LHCN-M2 (cell line): ENCODE measurements at places on chromosomes 1 and 21.
A peak's percentile ranks its signal among the peaks of the same experiment; 100 is the strongest.

DNA sequence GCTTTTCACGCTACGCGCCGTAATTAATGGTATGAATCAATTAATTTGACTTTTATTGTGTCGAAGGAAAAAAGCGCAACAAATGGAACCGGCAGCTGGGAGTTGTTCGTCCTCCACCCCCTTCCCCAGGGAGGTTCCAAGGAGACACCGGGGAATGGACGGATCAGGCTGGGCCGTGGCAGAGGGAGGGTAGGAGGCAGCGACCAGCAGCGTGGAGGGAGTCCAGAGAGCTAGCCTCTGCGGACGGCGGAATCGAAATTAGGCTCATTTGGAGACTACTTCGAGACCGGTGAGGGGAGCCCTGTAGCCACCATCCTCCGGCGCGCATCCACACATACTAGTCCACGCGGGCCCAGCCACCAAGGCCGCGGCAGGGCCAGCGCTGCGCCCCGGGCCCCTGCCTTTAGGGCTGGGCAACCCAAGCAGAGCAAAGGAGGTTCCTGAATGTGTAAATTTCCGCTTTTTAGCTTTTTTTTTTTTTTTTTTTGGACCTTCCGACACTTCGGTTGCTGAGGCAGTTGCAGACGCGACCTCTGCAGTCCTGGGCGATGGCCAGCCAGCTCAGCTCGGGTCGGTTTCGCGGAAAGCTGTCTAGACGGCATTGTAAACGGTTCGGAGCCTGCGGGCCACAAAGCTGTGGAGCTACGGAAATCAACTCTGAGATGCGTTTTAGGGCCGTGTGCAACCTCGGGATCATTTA is 2.2 kb upstream of the FOXD3 start:
- DNase-seq: no peak

DNA sequence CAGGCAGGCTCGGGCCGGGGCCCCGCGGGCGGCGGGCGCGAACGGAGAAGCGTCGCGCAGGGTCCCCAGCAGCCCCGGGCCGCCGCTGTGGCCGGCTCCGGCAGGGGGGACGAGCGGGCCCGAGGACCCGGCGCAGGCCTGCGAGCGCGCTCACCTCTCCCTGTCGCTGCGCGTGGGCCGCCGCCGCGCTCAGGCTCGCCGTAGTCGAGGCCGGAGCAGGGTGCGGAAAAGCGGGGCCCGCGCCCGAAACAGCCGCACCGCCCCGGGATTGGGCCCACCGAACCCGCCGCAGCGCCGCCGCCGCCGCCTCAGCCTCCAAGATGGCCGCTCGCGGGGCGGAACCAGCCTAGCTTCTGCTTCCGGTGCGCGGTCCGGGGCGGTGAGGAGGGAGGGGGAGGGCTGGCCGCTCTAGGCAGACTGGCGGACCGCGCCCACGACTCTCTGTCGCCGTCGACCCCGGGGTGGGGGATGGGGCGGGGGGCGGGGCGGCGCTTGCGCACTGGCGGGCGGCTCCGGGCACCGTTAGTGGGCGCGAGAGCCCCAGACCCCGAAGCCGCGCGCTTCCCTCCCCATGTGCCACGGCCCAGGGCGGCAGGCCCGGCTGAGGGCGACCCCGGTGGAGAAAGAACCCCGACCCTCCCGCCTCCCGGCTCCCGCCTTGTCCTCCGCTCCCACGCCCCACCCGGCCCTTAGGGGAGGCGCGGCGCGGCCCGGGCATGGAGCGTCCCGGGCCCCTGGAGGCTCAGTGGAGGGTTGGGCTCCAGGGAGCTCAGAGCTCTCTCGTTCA is at the start of gene UBE2J2:
TSS of gene UBE2J2 (minus strand) at position 343 of the 787 bp plus-strand sequence. CDS start 5,862 bp downstream, outside the sequence.
- peak; percentile 82 for DNase-seq

- DNase-seq: no peak
Observed at GRCh38 chr21:31364253-31364945, 20.3 kb upstream of the TIAM1 start.

- DNase-seq: no peak
Observed at GRCh38 chr1:31579374-31579773, 3.1 kb downstream of the TINAGL1 start.

DNA sequence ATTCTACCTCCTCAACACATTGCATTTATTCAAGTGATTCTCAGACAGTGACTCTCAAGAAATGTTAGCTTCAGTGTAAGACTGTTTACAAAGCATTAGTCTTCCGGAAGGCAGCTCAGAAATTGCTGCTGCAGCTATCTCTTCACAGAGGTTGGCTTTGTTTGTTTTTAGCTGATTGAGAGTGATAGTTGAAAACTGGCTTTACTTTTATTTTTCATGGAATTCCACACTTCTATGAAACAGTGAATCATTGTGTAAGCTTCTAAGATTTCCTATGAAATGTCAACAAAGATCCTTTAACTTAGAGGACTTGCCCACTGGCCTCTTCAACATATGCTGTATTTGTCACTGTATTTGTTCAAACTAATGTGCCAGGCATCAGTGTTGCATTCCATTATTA is 121.3 kb downstream of the TNNI3K start:
- DNase-seq: no peak

- DNase-seq: no peak
Observed at GRCh38 chr1:109338091-109338490, 31.3 kb upstream of the MYBPHL start.

GRCh38 chr1:69502991-69503390 is 64.7 kb upstream of the LRRC7 start:
- DNase-seq: no peak

GRCh38 chr1:165598676-165599059 is 32.4 kb upstream of the MGST3 start:
- no peak for DNase-seq

- no peak for DNase-seq
Observed at GRCh38 chr1:22229379-22229778, 86.5 kb upstream of the WNT4 start.
